Bronchial epithelial cell (primary cell): ENCODE measurements at places on chromosomes 16 and 17. TPM values are rescaled to one million over a fixed set of nuclear protein-coding genes. Genes with fewer than 3 reads are reported as not detected.

DNA sequence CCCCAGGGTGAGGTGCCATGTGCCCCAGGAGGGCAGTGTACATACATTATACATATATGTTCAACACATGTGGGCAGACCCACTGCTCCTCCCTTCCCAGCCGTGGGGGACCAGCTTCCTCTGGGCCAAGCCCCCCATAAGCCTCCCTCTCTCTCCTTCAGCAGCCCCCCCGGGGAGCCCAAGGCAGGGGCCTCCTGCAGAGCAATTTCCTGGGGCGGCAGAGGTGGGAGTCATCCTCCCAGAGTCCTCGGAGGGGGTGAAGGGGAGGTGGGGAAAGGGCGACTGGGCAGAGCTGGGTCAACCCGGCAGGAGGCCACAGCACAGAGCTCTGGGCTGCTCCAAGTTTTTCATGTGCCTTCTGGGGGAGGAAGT, 235.1 kb downstream of the ZNF423 start:
- no peak for DNase-seq

RNF157 gene
- total RNA-seq, result not detected in 2 replicates

GRCh38 chr16:50915120-50915519, 173.2 kb downstream of the CYLD start:
- no peak for DNase-seq

- DNase-seq, result no peak
Measured at GRCh38 chr16:50842013-50842505, 100.2 kb downstream of the CYLD start.

- DNase-seq, result peak; percentile 39
Measured at GRCh38 chr16:23333831-23334456, 31.8 kb downstream of the SCNN1B start.

C17orf113 gene
- total RNA-seq, result 0.26 and 0.64 TPM in 2 replicates

- no peak for DNase-seq
Measured at GRCh38 chr17:74303305-74303704, 22.7 kb upstream of the KIF19 start.

GRCh38 chr16:10817963-10818941, at the start of gene TVP23A:
TSS of gene TVP23A (minus strand) at chr16:10818794. CDS start at chr16:10818493, 301 bp downstream.
- DNase-seq, result no peak

CCNF gene
- 3.9 and 5.4 TPM in 2 replicates for total RNA-seq

DNA sequence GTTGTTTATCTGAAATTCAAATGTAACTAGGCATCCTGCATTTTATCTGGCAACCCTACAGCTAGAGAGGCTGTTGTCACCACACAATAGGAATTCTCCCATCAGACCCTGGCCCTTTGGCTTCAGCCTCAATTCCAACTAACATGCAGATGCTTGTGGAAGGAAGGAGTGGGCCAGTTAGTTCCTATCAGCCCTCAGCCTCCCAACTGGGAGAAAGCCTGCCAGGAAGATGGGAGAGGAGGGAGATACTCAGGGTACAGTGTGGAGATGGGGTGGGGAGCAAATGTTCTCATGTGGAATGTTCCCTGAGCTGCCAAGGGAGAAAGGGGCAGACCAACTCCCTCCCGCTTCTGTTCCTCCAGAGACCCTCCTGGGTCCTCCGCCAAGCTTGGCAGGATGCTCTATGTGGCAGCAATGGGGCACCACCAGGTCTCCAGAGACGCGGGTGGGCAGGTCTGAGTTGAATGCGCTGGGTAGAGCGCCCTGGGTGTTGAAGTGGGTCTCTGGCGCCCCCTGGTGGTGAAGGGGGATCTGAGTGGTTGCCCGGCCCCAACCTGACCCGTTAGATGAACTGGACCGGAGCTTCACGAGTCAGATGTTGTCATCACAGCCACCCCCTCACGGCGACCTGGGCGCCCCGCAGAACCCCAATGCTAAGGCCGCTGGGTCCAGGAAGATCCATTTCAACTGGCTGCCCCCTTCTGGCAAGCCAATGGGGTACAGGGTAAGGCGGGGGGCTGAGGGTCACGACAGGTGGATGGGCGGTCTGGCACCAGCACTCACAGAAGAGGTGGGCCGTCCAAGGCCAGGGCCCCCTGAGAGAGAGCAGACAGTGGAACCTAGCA, 15.2 kb downstream of the GALK1 start:
- DNase-seq, result peak; percentile 33

DNA sequence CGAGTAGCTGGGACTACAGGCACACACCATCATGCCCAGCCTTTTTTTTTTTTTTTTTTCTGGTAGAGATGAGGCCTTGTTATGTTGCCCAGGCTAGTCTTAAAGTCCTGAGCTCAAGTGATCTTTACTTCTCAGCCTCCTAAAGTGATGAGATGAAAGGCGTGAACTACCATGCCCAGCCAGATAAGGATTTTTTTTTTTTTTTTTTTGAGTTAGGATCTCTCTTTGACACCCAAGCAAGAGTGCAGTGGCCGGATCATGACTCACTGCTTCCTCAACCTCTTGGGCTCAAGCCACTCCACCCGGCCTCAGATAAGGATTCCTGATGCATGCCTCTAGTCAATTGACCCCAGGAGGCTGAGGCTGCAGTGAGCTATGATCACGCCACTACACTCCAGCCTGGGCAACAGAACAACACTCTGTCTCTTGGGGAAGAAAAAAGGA, 11.2 kb upstream of the PLEKHG4 start:
- DNase-seq, result peak; percentile 77

- no peak for DNase-seq
Measured at GRCh38 chr16:88920618-88921590, 54.4 kb upstream of the PABPN1L start.

GRCh38 chr17:31394544-31394943, 3.1 kb downstream of the RAB11FIP4 start:
- DNase-seq, result peak; percentile 45

TLCD2 gene
- 4.5 and 19.1 TPM in 2 replicates for total RNA-seq

DNA sequence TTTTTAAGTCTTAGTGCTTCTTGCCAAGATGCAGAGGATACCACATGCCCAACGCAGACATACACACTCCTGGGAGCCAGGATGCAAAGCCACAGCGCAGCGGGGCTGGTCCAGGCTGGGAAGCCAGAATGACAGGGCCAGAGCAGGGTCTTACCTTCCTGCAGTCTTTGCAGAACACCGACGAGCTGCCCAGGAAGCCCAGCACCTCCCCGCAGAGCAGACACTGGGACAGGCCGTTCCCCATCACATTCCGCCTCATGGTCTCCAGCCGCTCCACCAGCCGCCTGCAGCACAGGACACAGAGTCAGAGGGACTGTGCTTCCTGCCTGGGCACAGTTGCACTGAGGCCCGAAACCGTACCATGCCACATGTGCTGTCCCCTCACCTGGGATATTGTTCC, 33.3 kb downstream of the RPH3AL start:
- DNase-seq, result no peak

SALL1 gene
- not detected in 2 replicates for total RNA-seq

DNA sequence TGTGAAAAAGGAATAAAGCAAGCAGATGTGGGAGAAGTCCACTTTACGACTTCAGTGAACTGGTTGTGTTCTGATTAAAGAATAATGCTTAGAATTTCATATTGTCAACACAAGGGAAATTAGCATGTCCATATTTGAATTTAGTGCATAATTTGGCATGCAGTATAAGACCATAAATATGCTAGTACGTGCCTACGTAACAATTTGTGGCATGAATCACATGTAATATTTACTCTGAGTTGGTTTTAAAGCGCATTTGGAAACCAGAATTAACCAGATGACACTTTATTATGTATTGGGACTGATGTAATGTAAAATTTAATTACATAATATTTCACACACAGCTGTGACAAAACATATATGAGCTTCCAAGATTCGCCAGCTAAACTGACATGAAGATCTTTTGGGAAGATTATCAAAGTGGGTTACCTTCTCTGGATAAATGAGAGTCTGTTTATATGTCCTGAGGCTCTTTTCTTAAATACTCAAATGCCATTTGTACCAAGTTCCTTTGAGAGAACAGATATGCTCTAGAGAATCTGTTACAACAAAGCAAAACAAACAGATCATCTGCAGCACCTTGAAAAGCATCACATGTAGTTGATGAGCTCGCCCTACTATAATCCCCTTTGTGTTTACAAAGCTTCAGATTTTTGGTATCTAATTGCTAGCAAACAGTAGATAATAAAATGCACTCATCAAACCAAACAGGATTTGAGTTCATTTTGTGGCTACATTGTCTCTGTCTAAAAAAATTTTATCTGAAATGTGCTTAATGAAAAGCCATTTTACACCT, 1468.6 kb downstream of the CDH11 start:
- peak; percentile 19 for DNase-seq

DNA sequence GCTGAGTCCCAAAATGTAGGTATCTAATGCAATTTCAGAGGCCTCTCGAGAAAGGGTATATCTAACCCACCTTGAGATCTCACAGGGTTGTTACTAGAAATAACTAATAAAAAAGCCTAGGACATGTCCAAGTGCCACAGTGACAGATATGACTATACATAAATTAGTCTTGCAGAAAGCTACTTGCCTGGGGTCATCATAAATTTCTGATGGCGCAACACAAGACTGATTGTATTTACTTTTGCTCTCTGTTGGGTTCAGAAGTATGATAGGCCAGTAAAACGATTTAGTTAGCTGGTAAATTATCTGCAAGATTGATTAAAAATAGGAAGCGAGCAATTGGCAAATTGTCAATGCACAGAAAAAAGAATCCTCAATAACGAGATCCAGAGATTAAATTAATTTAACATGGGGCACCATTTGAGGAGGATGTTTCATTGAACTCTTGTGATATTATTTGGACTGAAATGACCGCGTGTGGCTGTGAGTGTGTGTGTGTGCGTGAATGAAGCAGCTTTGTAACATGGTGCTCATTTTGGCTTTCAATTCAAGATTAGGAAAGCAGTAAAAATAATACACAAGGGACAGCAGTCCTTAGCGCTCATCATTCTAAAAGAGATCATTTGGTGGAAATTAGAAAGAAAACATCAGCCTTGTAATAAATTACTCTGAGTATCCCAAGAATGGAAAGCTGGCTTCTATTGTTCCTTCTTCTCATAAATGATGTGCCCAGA, 157.4 kb upstream of the ZFHX3 start:
- no peak for DNase-seq

NMT1 gene
- total RNA-seq, result 48.1 and 54.2 TPM in 2 replicates

FNDC8 gene
- not detected in 2 replicates for total RNA-seq

- no peak for DNase-seq
Measured at GRCh38 chr17:78376161-78376560, 2.3 kb upstream of the PGS1 start.

- no peak for DNase-seq
Measured at GRCh38 chr16:1351215-1351581, 480 bp downstream of the TSR3 start.

DNA sequence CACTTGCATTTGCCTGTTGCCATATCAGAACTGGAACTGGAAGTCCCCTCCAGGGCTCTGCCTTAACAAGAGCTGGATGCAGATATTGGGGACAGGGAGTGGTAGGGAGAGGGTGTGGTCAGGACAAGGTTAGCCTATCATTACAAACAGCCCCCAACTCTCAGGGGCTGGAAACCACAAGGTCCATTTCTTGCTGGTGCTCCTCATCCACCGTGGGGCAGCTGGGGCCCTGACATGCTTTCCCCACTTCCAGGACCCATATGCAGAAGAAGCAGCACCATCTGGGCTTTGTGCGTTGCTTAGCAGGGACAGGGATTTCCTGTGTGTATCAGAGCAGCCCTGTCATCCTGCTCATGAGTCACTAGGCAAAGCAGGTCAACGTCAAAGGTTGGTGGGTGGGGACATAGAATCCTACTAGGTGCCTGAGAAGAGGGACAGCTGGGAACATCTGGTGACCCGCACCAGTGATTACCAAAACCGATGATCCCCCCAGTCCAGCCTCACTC, 26.9 kb downstream of the RGS9 start:
- peak; percentile 87 for DNase-seq

DNA sequence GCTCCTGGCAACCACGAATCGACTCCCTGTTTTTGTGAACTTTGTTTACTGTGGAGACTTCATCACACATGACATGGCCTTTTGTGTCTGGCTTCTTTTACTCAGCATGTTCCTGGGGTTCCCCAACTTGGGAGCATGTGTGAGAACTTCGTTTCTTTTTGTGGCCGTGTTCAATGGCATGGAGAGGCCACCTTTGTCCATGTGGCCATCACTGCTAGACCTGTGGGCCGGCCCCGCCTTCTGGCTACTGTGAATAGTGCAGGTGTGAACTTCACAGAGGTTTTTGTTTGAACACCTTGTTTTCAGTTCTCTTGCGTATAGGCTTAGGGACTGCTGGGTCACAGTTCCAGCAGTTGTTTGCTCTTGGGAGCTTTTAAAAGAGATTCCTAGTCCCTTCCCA, 5.7 kb upstream of the SLC38A8 start:
- DNase-seq, result no peak

GRCh38 chr17:46841561-46842379, 9.6 kb upstream of the WNT9B start:
- no peak for DNase-seq

- no peak for DNase-seq
Measured at GRCh38 chr16:56121156-56121500, 70.2 kb upstream of the GNAO1 start.
